Articular chondrocyte of knee joint (primary cell): ENCODE measurements at places on chromosomes 13 and 19. TPM values are rescaled to one million over a fixed set of nuclear protein-coding genes. Genes with fewer than 3 reads are reported as not detected.

The ATP4B gene
- total RNA-seq, result not detected in 2 replicates

The AKAP11 gene
- total RNA-seq, result 33.8 and 45.6 TPM in 2 replicates

The ONECUT3 gene
- total RNA-seq, result not detected in 2 replicates

The FREM2 gene
- not detected in 2 replicates for total RNA-seq

The ZFP30 gene
- 18.9 and 22.7 TPM in 2 replicates for total RNA-seq

The CBLC gene
- not detected in 2 replicates for total RNA-seq

The ZNF599 gene
- total RNA-seq, result 5.1 and 5.5 TPM in 2 replicates

The DKKL1 gene
- total RNA-seq, result 0.26 TPM in 1 of 2 replicates, not detected in the other

The CYP2S1 gene
- total RNA-seq, result 0.11 TPM in 1 of 2 replicates, not detected in the other

The LIN37 gene
- total RNA-seq, result 10.1 and 12.2 TPM in 2 replicates

The ACP7 gene
- total RNA-seq, result not detected in 2 replicates

The ZNF614 gene
- 14.2 and 15.3 TPM in 2 replicates for total RNA-seq

The NRTN gene
- total RNA-seq, result 0.13 TPM in 1 of 2 replicates, not detected in the other

The PGLYRP2 gene
- total RNA-seq, result not detected in 2 replicates

The RFPL4A gene
- not detected in 2 replicates for total RNA-seq

The HIPK4 gene
- 0.32 and 0.39 TPM in 2 replicates for total RNA-seq

The IZUMO1 gene
- not detected in 2 replicates for total RNA-seq

The ZNF552 gene
- 4.9 and 6.0 TPM in 2 replicates for total RNA-seq

The FFAR1 gene
- not detected in 2 replicates for total RNA-seq

The FGF22 gene
- total RNA-seq, result not detected in 2 replicates

The KLF1 gene
- not detected in 2 replicates for total RNA-seq

The TFDP1 gene
- 63.8 and 76.5 TPM in 2 replicates for total RNA-seq

The PTH2 gene
- total RNA-seq, result not detected in 2 replicates

The FUT3 gene
- total RNA-seq, result not detected in 2 replicates

The PDX1 gene
- not detected in 2 replicates for total RNA-seq

The LRRC63 gene
- total RNA-seq, result not detected in 2 replicates

The ARHGEF18 gene
- total RNA-seq, result 22.6 and 23.2 TPM in 2 replicates

The PLA2G4C gene
- 5.6 and 15.2 TPM in 2 replicates for total RNA-seq
